Activated gamma-delta T cell treated with anti-CD3 and anti-CD28 coated beads, Interleukin-2, amount 50 U/mL, for 16 hours (primary cell): ENCODE measurements at places on chromosomes 1 and 21.

DNA sequence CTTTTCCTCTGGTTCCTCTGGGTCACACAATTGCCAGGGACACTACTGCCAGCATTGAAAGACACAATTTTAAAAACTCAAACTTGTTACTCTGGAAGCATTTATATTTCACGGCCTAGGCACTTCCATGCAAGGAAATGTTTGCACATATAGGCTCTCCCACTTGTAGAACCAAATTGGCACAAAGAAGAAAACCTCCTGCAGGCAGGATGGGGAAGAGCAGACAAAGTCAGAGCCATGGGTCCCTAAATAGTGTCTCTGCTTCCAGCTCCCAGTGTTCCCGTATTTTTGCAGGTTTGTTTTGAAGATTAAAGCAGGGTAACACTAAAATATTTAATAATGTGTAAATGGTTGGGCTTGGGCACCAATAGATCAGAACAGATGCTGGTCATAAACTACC lies 19.0 kb upstream of the ADGRL2 start:
- no peak for DNase-seq

GRCh38 chr1:46577671-46578070 lies 26.2 kb upstream of the KNCN start:
- no peak for DNase-seq

DNA sequence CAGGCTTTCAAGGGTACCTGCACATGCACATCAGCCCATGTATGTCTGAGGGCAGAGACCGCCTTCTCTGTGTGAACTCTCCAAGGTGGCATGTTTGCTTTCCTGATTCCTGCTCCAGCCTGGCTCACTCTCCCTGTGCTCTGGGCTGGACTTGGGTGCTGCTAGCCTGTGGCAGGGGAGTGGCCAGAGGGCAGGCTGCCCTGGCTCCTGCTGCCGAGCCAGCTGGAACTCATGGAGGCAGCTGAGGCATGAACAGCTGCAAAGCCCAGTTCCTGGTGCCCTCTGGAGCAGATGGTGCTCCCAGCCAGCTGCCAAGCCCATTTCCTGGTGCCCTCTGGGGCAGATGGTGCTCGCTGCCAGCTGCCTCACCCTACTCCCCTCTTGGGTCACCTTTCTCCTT lies 7.6 kb downstream of the UBL4B start:
- DNase-seq, result no peak

DNA sequence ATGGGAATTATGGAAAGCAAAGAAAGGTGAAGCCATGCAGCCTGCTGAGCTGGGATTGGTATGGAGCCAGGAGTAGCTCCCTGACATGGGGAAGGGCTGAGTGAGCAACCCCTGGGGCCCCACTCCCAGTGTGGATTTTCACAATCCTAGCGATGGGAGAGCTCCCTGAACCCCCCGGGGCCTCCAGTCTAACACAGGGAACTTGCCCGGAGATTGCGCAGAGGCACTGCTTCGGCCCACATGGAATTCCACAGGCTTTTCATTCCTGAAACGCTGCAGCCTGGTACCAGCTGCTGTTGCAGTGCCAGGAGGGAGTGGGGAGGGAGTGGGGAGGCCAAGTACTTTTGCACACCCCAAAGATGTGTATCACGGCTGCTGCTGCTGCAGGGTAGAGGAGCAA lies 110.4 kb upstream of the C21orf91 start:
- no peak for DNase-seq

DNA sequence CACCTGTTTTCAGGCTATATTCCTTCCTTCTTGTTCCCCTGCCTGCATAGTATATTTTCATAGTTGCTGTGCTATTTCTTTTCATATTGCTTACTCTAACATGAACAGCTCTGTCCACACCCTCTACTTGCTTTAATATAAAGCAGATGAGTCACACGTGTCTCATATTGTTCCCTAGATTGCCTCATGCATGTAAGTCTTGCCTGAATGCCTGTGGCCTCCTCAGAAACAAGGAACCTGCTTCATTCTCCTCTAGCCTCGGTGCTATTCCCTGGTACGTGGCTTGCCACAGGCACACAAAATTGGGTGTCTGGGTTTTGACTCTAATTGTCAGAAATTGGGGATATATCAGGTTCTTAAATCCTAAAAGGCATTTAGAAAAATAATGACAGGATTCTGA lies 16.5 kb upstream of the PKP1 start:
- no peak for DNase-seq

DNA sequence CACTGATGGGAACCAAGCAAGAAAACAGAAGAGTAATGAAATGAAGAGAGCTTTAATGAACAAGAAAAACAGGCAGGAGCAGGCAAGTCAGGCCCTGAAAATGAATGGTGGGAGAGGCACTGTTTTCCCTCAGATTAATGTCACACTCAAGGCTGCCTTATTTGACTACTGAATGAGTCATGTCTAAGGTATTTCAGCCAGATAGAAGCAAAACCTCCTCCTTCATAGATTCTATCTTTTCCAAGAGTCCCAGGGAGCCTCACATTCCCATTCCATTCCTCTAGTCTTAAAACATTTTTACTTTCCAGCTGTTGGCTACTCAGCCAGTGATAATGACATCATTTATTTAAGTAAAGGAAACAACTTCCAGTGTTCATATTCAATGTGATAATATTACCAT lies 228.4 kb upstream of the NRIP1 start:
- no peak for DNase-seq

DNA sequence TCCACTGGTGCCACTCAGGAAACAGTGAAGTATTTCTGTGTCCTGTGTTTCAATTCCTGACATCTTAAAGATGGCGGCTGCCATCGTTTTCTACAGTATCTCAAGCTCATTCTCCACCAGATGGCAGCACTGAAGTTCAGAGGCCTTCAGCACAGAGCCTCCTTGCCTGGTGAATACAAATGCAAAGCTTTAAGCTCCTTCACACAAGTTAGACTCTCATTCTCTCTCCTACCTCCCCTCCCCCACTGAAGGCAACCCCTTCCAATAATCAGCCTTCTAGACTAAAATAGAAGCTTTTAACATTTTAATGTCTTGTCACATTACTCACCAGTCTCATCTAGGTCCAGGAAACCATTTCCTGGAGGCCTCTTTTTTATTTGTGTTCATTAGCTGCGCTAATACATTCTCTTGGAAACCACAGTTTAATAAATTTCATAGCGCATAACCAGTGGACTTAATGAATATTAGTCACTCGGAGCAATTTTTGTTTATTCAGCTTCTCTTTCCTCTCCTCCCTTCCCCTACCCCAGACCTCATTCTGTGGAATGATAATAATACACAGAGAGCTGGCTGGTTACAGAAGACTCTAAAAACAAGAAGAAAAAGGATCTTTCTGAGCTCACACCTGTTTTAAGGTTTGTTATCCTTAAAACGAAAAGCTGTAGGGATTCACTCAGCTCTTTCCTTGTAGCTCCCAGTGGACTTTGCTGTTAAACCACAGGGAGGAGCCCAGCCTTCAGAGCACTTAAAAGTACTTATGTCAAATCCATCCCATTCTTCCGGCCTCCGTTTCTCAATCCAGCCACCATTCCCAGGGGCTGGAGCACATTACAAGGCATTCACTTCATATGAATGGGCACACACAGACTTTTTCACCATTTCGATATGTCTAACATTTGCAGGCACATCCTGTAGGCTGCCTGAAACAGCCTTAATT lies 384.9 kb downstream of the HLX start:
- DNase-seq, result no peak

- DNase-seq, result no peak
Measured at GRCh38 chr1:38296047-38296446, 249.5 kb upstream of the POU3F1 start.

- DNase-seq, result no peak
Measured at GRCh38 chr1:198340139-198340538, 183.3 kb downstream of the NEK7 start.

DNA sequence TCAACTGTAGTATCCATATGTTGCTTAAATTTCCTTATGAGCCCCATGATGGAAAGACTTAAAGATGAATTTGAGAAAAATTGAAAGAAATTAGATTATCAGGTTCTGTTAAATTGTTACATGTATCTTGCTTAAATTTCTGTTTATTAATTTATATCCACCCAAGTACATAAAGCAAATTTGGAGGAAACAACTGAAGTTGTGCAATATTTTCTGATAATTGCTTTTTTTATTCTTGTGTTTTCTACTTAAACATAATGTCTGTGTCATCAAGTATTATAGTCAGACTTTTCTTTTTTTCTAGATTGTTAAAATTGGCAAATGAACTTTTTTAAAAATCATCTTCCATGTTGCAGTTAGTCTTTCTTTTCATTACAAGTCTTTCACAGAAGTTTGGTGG lies 36.8 kb downstream of the RNF11 start:
- no peak for DNase-seq

- DNase-seq, result no peak
Measured at GRCh38 chr1:85074365-85074964, 26.2 kb upstream of the MCOLN3 start.

GRCh38 chr1:227343206-227343605 lies 24.9 kb upstream of the CDC42BPA start:
- DNase-seq, result no peak

GRCh38 chr1:245461681-245462080 lies 306.9 kb downstream of the KIF26B start:
- no peak for DNase-seq

GRCh38 chr1:234331507-234331906 lies 41.7 kb upstream of the COA6 start:
- DNase-seq, result no peak

DNA sequence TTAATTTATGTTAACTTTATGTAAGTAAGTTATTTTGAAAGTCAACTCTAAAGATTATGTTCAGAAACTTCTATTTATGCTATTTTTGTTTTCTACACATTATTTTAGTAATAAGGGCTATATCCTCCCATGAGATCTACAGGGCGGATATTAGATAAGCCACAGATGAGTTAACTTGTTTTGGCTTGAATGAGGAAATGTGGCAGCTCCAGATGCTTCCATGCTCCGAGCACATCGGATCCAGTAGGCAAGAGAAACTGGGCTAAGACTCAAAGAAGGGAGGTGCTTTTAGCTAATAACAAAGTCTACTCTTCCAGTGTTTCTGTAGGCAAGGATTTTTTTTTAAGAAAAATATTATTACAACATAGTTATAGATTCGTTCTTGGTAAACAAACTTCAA lies 20.0 kb upstream of the LAMC1 start:
- DNase-seq, result no peak

DNA sequence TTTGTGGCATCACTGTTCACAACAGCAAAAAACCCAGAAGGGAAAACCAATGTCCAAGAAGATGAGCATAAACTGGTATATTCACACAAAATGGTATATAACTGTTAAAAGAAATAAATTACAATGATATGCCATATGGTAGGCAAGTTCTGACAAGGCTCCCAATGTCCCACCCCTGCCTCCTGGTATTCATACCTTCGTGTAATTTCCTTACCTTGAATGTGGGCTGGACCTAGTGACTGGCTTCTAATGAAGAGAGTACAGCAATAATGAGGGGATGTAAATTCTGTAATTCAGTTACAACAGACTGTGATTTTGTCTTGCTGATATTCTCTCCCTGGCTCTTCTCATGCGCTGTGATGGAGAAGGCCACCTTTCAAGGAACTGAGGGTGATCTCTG lies 9.3 kb downstream of the ANKRD45 start:
- no peak for DNase-seq

GRCh38 chr1:58398714-58399113 lies 147.8 kb downstream of the OMA1 start:
- no peak for DNase-seq

GRCh38 chr1:162368451-162368850 lies 8.2 kb downstream of the SPATA46 start:
- no peak for DNase-seq

DNA sequence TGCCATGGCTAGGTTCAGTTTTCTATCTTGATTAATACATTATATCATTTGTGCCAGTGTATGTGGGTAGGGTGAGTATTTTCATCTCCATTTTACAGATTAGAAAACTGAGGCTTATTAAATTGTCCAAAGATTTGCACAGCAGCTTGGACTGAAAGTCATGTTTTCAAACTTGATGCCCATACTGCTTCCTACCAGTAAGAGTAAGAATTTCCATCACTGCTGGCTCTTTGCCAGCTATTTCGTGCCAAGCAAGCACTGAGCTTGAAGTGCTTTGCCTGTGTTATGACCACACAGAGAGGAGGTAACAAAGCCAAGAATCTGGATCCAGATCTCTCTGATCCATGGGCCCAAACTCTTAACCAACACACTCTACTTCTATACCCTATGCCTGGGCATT lies 295.0 kb downstream of the VAV3 start:
- DNase-seq, result no peak

DNA sequence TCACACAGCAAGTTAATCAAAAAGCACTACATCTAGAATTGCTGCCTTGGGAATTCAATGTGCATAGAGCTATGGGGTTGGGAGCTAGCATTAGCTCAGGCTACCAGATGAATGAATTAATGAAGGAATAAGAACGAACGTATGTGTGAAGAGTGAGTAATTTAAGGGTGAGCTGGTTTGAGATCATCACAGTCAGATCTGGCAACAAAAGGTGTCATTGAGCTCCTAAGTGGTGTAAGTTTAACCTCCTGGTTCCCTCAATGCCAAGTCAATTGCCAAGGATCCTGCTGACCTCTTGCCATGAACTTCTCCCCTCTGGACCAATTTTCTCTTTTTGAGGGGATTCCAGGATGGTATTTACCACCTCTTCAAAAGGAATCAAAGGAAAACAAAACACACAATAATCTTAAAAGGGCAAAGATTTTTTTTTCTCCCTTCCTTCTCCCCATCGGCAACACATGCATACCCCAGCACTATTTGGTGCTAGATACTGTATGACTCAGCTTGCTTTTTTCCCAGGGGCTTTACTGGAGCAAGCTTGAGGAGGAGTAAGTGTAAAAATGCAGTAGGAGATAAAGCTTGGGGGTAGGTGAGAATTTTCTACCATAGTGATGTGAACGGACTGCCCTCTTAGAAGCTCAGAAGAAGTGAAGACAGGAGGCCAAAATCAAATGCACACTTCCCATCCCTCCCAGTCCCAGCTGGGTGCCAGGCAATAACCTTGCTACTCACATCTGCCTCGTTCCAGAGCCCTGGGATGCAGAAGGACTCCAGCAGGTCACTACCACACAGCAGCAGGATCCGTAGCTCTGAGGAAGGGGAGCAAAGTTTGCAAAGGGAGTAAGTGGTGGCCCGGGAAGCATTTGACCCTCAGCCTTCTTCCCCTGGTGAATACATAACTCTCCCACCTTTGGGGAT lies 92.0 kb downstream of the LAMC2 start:
- DNase-seq, result no peak
